ENCODE measurements at places on chromosomes 6 and 20.

- DNase-seq = no peak
Observed at GRCh38 chr6:43489277-43490072, 12.1 kb downstream of the TJAP1 start.

- no peak for DNase-seq
Observed at GRCh38 chr20:4787069-4787468, 65.4 kb downstream of the PRND start.

DNA sequence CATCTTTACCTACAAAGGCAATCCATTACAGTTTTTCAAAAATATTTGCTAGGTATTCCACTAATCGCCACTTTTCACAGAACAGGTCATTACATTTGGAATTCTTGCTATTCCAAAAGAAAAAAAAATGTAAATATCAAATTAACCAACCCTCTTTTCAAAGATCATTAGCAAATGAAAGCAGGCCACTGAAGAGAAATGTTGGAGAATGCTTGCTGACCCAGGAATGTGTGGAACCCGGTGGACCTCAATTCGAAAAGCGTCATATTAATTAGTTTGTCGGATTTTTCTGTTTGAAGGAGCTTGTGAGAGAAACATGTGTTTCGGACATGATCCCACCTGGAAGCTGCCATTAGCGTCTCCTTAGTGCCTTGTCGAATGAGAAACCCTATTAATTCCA is 27.9 kb upstream of the SERPINB9 start:
- no peak for DNase-seq

GRCh38 chr6:163377561-163377960 is 37.0 kb upstream of the QKI start:
- DNase-seq = no peak

DNA sequence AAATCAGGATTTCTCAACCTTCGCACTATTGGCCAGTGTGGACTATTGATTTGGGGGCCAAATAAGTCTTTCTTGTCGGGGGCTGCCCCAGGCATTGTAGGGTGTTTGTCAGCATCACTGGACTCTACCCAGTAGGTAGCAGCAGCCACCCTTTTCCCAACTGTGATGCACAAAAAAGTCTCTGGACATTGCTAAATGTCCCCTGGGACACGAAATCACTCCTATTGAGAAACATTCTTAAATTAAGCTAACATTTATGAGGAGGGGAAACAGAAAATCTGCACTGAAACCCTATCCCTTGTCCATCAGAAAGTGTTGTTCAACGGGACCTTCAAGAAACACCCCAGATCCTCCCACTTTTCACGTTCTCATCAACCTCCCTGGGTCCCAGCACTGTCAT is 54.2 kb downstream of the NFATC2 start:
- DNase-seq = no peak

DNA sequence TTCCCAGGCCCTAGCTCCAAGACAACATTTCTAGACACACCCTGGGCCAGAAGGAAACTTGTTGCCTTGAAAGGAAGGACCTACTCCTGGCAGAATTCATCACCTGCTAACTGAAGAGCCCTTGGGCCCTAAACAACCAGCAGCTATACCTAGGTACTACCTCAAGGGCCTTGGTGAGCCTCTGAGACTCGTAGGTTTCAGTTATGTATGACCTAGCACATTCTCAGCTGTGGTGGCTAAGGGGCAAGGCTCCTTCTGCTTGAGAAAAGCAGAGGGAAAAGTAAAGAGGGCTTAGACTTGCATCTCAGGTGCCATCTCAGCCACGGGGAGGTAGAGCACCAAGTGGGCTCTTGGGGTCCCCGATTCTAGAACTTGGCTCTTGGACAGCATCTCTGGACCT is 132.3 kb upstream of the NHSL1 start:
- DNase-seq = no peak
